Right ventricle myocardium superior (tissue), 1 donor: ENCODE measurements at places on chromosomes 16 and 17.

DNA sequence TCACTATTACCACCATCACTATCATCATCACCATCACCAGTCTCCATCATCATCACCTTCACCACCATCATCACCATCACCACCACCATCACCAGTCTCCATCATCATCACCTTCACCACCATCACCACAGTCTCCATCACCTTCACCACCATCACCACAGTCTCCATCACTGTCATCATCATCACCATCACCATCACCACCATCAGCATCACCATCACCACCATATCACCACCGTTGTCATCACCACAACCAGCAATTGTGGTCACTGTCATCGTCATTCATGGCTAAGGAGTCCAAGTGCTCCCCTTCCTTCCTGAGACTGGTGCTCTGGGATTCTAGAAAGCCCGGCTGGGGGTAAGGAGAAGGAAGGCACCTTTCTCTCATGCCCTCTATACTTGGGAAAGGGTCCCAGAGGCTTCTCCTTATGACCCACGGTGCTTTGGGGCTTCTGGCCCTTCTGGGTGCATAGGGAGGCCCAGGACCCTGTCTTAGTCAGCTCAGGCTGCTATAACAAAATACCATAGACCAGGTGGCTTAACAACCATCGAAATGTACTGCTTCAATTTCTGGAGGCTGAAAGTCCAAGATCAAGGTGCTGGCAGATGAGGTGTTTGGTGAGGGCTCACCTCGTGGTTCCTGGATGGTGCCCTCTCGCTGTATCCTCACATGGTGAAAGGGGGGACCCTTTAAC is 93.4 kb upstream of the GSE1 start:
- no peak for DNase-seq

DNA sequence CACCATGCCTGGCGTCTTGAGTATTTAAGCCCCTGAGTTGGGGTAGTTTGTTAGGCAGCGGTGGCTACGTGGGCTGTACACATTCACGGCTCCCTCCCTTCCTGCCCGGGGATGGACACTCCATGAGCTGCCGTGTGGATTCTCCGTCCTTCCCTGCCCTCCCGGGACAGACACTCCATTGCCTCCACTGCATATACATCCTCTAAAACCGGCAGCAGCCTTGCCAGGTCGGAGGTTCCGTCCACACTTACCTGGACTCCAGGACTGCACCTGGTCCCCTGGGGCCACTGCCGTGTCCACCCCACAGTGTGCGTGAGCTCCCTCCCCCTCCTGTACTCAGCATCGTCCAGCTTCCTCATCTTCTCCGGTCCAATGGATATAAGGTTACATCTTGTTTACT is 3.5 kb upstream of the SPATA2L start:
- DNase-seq, result no peak

DNA sequence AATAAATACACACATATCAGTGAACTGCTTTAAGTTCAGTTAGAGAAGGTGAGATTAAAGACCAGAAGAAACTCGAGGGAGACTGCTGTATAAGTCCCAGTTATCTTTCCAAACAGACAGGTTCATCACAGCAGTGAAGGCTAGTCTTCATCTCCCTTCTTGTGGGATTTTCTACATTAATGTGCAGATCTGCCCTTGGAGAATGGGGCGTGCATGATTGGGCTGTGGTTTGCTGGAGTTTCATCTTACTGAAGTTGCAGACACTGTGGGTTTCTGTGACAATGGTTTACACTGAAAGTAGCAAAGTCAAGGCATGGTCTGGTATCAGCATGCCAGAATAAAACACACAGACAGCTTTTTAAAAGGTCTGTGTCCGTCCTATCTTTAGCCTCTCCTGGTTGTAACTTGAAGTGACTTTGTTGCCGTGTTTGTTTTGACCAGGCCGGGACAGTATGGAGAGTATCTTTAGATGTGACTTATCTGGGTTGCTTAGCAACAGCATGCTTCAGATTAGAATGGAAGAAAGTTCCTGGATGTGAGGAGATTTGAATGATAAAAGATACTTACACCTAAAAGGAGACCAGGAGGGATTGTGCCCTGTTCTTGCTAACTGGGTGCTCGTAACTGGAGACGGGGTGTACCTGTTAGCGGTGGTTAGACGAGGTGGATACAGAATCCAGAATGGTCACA is 16.1 kb downstream of the NAA60 start:
- DNase-seq, result no peak

- DNase-seq, result no peak
Observed at GRCh38 chr16:10521681-10522274, 58.6 kb downstream of the EMP2 start.

- DNase-seq, result no peak
Observed at GRCh38 chr17:43784628-43785101, 4.4 kb downstream of the CFAP97D1 start.

- no peak for DNase-seq
Observed at GRCh38 chr17:14575471-14575953, 274.6 kb downstream of the HS3ST3B1 start.

DNA sequence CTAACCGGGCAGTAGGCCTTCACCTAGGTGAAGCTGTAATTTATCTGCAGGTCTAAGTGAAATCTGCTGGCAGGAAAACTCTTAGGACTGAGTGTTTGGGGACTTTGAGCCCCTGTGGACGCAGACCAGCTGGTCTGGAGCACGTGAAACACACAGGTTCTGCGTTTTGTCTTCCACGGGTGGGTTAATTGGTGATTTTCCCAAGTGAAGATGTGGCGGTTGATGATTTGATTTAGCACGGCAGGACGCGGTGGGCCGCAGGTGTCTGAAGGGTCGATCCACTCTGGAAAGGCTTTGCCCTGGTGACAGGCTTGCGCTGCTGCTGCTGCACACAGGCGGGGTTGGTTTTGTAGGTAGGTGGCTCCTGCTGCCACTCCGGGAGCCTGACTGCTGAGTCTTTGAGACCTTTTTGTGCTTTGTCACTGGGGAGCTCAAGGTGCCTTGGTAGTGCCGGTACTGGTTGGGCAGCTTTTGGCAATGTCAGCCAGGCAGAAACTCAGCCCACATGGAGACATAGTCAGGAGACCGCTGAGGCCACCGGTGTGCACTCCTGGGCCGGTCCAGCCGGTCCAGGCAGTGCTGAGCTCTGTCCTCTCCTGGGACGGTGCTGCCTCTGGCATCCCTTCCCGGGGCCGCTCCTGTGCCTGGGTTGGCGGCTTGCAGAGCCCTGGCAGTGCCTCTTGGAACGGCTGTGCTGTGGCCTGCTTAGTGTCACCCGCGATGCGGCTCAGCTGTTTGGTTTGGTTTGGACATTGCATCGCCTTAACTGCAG is 2.3 kb downstream of the BAIAP2 start:
- DNase-seq, result peak; percentile 87
